ENCODE measurements at places on chromosomes 4 and X.

- no peak for DNase-seq
These were observed 21.2 kb upstream of the FAM156A start for GRCh38 chrX:52979568-52979967.

DNA sequence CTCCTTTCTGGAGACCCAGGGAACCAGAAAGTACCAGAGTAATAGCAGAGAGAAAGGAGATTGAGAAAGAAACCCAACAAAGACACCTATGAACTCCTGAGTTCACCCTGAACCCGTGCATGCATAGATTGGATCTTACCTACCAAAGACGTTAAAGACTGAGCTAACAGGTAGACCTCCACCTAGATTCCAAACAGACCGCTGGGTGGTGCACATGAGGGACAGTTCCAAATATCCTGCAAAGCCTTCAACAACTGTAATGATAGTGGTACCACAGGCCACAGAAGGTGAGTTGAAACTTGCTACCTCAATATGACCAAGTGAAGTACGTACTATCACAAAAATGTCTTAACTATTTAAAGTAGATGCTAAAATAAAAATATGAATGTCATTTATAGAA is 34.0 kb upstream of the NR0B1 start:
- no peak for DNase-seq

DNA sequence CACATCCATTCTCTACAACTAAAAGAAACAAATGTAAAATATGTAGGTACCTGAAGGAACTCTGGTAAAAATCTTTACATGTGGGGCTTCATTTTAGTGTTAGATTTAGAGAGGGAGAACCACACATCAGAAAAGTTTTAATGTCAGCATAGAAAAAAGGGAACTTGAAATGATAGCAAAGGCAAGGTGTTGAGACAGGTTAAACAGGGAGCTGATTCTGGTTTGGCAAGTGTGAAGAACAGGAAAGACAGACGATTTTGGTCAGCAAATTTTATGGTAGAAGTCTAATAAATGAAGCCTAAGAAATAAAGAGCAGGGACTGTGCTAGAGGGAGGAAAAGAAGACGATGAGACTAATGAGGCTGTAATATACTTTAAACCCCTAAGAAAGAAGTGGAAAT is 67.6 kb upstream of the COX18 start:
- no peak for DNase-seq

GRCh38 chr4:107818301-107818910 is 6.3 kb upstream of the SGMS2 start:
- no peak for DNase-seq

- no peak for DNase-seq
These were observed 149.9 kb upstream of the SLIT2 start for GRCh38 chr4:20101831-20102230.

Measured in GM19239 (cell line).